ENCODE measurements at places on chromosomes 11 and 22.

- peak; percentile 24 for DNase-seq
These were observed 11.2 kb upstream of the P4HA3 start for GRCh38 chr11:74322667-74323066.

DNA sequence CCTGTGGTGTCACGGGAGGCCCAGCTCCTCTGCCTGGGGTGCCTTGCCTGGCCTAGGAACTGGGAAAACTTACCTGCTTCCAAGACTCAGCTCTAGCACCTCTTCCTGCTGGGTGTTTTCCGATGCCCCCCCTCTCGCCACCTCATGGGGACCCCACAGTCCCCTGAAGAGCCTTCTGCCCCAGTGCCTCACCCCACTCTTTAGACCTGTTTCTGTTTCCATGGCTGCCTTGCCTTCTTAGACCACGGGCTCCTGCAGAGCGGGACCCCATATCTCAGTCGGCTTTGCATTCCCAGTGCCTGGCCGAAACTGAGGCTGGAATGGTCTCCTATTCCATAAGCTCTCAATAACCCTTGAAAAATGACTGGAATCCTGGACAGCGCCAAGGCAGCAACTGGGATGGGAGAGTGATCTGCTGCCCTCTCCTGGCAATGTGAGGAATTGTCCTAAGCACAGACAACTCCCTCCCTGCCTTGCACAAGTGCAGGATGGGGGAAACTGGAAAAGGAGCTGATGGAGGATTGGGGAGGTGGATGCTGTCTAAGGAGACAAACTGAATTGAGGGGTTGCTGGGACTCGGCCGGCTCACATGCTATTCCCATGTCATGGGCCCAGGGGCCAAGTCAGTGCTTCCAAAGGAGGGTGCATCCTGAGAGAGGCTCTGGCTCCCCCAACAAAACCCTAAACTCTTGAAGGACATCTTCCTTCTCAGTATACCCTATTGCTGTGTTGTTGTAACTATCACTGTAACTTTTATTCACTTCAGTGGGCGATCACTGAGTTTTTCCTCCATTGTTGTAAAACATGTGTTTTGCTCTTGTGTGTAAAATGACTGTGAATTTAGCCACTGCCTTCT is 26.6 kb upstream of the IL17RA start:
- DNase-seq, result peak; percentile 76

DNA sequence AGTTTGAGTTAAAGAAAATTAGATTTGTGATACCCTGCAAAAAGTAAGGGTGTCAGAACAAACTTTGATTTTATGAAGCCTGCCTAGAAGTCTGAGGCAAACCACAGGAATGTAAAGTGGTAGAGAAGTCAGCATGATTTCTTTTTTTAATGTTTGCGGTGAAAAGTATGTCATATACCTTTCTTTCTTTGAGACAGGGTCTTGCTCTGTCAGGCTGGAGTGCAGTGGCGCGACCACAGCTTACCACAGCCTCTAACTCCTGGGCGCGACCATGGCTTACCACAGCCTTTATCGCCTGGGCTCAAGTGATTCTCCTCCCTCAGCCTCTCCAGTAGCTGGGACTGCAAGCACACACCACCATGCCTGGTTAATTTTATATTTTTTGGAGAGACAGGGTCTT is 4.7 kb downstream of the API5 start:
- peak; percentile 59 for DNase-seq

DNA sequence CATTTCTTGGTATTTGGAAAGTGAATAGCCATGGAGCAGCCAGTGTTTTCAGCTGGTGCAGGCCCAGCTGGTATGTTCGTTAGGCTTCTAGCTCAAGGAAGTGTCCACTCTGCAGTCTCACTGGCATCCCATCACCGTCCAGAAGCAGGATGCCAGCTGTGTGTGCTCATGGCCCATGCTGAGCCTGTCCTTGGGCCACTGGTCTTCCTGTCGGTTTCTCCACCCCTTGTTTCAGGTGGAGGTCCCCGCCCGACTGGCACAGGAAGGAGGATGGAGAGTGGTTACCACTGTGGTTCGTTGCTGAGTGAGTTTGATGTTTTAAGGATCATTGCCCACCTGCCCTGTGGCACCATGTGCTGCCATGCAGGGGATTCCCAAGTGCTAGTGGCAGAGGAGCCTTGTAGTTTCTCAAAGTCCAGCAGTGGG is 63.7 kb downstream of the MED15 start:
- DNase-seq, result peak; percentile 54

DNA sequence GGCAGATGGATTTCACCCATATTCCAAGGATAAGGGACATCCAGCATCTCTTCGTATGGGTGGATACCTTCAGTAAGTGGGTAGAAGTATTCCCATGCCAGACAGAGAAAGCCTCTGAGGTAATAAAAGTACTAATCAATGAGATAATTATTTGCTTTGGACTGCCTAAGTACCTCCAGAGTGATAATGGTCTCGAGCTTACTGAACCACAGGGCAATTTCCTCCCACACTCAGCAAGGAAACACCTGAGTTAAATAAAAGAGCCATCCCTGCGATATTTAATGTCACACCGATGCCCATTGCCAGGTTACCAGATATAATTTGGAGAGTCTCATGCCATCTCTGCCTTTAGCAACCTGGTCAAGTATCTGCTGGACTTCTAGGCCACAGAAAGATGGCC is 70.6 kb upstream of the MPEG1 start:
- DNase-seq, result no peak

DNA sequence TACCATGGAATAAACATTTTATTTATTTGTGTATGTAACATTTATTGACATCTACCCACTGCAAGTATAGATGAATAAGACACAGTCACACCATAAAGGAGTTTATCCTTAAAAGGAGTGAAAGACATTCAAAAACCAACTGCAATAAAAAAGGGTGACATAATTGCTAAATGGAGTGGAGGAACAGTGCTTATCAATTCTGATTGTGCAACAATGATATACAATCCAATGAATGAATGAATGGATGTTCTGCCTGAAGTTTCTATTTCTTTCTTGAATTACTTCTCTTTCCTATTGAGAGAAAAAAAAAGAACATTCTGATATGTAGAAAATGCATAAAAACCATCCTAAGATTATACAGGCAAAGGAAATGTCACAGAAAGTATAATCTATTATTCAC is 10.0 kb downstream of the MMP7 start:
- DNase-seq, result no peak

GRCh38 chr11:95085117-95085816 is 4.4 kb upstream of the ENDOD1 start:
- DNase-seq, result peak; percentile 72

- DNase-seq, result no peak
These were observed 36.0 kb downstream of the TTLL1 start for GRCh38 chr22:43053176-43053575.

- DNase-seq, result no peak
These were observed 39.2 kb downstream of the SHISA8 start for GRCh38 chr22:41875531-41876270.

- DNase-seq, result peak; percentile 8
These were observed 57.0 kb downstream of the SOX6 start for GRCh38 chr11:16299390-16299789.

- peak; percentile 9 for DNase-seq
These were observed 17.5 kb downstream of the FAM227A start for GRCh38 chr22:38638728-38639127.

DNA sequence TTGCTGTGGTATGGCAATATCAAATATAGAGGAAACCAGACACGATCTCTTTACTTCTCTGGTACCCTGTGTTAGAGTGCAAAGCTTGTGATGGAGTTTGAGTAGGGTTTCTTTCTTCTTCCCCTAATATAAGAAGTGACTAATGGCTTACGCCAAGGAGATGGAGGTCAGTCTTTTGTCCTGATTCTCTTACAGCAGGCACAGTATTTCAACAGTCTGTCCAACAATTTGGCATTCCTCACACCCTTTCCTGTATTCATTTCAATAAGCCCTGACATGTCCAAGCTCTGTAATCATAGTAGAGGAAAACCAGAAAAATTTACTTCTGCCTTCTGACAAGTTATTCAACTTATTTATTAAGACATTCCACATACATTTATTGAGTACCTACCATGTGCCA is 546.2 kb downstream of the TMEM135 start:
- DNase-seq, result no peak

- DNase-seq, result no peak
These were observed 19.6 kb downstream of the BRD1 start for GRCh38 chr22:49807780-49808708.

- peak; percentile 25 for DNase-seq
These were observed 16.2 kb downstream of the CAPN5 start for GRCh38 chr11:77082838-77083565.

DNA sequence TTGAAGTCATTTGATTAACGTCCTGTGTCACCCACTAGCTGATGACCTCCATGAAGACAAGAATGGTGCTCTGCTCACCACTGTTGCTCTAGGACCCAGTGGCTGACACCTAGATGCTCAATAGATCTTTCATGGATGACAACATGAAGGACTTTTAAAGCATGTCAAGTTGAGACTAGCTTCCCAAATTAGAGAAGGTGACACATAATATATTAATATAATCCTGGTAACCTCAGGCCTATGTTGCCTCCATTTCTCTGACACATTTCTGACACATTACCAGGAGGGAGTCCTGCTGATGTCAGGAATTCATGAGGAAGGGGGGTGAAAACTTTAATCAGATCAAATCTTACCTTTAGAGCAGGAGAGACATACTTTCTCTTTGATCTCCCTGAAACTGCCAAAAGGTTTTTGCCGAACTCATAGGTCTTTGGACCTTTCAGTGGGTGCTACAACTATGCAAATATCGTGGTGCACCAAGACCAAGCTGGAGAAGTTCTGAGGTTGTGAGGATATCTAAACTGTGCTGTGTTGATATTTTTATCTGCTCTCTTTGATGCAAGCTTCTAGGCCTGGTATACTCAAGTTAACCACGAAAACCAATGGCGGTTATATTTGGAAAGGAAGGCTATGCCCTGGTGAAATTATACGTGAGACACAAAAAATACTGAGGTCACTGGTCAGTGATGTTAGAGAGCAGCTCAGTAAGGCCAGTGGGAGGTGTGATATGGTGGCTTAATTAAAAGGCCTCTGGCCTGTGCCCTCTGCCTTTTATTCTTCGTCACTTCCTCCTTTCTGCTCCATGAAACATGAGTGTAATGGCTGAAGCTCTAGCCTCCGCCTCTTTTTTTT is 13.2 kb upstream of the AMPD3 start:
- no peak for DNase-seq

DNA sequence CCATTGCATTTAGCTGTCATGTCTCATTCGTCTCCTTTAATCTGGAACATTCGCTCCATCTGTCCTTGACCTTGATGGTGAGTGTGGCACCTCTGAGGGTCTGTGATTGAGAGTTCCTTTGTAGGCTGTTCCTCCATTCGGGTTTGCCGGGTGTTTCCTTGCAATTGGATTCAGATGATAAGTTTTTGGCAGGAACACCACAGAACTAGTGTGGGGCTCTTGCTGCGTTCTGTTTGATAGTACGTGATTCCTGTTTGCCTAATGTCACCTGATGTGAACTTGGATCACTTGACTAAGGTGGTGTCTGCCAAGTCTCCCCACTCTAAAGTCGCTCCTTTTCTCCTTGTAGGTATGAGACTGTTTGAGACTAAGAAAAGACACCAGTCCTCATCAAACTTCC is 109.7 kb upstream of the TMEM45B start:
- no peak for DNase-seq
